Fibroblast of the aortic adventitia (primary cell): ENCODE measurements at places on chromosomes 13 and 19. TPM values are rescaled to one million over a fixed set of nuclear protein-coding genes. Genes with fewer than 3 reads are reported as not detected.
A peak's percentile ranks its signal among the peaks of the same experiment; 100 is the strongest.

GRCh38 chr19:55376241-55376933, at the start of gene TMEM190:
TMEM190 (plus strand) TSS chr19:55376826; CDS start chr19:55376854, 28 bp downstream.
- no peak for DNase-seq

DNA sequence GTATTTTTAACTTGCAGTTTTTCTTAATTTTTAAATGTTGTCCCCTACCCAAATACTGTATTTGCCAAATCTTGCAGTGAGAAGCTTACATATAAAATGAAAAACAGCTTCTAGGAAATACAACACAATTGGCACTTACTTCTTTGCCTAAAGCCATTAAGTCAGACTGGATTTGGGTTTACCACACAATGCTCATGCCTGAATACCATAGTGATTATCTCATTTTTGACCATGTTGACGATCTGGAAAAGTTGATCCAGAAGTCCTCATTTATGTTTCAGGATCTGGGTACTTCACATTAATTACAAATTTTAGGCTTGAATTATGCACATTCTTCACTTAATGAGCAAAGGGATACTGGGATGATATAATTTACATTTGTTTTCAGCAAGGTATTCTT, 2.4 kb downstream of the RNF6 start:
- peak; percentile 24 for DNase-seq

GRCh38 chr13:26831336-26831908, 70.8 kb upstream of the GPR12 start:
- no peak for DNase-seq

DNA sequence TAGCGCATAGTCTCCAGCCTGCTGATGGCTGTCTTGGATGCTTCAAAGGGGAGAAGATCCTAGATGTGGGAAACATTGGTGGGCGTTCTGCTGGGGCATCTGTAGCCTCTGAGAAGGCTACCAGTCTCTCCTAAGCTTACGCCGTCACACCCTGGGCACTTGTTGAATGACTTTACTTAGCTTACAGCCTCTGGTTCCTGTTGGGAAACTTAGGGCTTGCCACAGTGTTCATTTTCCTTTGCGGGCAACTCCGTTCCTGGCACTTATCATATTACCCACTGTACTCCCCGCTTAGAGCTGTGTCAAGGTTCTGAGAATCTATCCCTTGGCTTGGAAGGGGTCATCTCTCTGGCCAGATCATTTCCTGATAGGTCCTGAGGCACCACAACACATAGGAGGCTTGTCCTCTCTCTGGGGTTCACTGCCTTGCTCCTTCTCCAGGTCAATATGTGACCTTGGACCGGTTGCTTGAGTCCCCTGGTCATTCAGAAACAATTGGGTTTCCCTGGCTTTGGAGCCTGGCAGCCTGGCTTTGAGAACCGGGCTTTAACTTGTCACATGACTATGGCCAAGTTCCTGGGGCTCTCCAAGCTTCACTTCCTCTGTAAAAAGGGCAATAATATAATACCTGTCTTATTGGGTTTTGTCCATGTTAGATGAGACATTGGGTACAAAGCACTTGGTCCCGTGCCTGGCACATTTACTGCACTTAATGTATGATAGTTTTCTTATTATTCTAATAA, 20.5 kb upstream of the ALOX5AP start:
- DNase-seq = no peak

GRCh38 chr19:42175952-42176648, 41.4 kb downstream of the DEDD2 start:
- peak; percentile 25 for DNase-seq

GRCh38 chr13:29452773-29453616, 142.5 kb downstream of the SLC7A1 start:
- DNase-seq = peak; percentile 54

DNA sequence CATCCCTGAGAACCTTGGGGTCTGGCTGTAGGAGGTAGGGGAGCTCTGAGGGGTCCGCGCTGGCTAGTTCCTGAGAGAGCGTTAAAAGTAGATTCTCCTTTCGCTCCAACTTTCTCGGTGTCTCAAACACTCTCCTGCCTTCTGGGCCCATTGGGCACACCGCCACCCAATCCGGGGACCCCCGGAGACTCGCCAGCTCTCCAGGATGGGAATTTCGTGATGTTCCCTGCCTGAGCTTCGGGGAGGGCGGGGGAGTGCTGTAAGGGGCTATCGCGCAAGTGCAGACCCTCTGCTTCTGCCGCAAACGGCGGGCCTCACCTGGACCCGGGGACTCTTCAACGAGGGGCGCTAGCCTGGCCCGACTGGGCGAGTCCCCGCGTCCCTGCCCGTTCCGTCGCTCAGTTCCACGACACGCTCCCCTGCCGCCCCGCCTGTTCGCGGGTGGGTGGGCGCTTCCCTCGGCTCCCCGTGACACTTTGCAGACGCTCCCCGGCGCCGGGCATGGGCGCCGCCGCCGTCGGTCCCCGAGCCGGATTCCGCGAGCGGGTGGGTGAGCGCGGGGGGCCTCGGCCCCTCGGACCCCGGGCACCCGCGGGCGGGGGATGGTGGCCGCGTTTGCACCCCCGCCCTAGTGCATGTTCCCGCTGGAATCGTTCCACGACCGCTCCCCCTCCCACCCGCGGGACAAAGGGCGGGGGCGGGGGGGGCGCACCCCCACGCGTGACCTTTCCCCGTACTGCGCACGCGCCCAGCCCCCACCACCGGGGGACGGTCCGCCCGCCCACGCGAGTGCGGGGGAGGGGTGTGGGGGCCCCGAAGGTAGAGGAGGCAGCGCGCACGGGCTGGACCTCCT, at the start of gene CCDC106:
CCDC106 (plus strand) TSS at position 481 of the 853 bp plus-strand sequence. CDS start 835 bp downstream, outside the sequence.
- peak; percentile 70 for DNase-seq

DNA sequence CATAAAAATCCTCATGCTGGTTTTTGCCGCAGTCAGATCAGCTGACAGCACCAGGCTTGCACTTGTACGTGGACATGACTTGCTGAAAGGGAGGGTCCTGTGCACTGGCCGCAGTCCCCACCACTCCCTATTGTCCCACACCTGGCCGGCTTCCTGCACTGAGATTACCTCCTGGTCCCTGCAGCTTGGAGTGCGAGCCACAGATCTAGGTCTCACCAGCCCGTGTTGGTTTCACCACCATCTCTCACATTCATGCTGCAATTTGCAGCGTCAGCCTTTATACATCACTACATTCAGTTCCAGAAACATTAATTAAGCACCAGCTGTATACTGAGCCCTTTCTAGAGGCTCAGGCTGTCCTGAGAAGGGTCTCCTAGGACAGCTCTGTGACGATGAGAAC, 15.0 kb upstream of the CD22 start:
- no peak for DNase-seq

GRCh38 chr19:21568816-21569493, 63.6 kb downstream of the ZNF429 start:
- DNase-seq = peak; percentile 63

- DNase-seq = peak; percentile 55
These were observed 12.8 kb upstream of the SELENOW start for GRCh38 chr19:47765523-47766358.

DNA sequence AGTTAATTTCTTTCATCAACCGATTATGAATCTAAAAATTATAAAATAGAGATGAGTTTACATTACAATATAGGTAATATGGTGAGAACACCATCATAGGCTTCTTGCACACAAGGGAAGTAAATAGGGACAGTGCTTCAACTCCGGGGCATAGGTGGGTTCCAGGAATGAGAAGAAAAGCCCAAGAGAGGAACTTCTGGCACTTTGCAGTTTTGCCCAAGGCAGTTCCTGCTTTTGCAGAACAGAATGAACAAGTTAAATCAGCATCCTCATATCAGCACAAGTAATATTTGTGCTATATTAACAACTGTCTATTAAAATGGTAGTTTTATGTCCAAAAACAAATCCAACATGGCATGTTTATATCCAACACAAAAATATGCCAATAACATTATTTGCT, 60.1 kb downstream of the DACH1 start:
- DNase-seq = no peak

DNA sequence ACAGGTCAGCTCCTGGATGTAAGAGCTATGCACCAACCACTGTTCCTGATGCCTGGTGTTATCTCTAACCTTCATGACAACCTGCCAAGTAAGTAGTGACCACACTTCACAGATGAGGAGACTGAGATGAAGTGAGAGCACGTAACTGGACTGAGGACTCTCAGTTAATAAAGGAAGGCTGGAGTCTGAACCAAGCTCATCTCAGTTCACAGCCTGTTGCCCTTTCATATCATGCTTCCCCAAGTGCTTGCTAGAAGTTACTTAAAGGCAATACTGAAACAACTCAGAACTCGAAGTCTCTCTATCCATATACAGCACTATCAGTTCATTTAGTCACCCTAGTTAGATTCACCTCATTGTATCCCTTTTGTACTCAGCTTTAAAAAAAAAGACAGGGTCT, 119.7 kb downstream of the ABCC4 start:
- DNase-seq = no peak

DNA sequence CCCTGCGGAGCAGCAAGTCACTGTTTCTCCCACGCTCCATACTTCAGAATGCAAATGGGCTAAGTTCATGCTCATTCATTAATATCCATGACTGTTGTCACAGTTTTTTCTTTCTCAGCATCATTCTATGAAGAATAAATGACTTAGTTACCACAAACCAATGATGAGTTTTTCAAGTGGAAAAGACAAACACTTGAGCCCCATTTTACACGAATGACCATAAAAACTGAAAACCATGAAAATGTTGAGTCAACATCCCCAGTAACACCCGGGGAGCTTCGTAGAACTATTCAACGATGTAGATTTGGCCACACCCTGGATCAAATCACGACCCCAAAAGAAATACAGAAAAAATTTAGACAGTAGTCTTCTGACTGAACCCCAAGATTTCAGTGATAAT, 99.8 kb upstream of the GJB6 start:
- DNase-seq = no peak

DNA sequence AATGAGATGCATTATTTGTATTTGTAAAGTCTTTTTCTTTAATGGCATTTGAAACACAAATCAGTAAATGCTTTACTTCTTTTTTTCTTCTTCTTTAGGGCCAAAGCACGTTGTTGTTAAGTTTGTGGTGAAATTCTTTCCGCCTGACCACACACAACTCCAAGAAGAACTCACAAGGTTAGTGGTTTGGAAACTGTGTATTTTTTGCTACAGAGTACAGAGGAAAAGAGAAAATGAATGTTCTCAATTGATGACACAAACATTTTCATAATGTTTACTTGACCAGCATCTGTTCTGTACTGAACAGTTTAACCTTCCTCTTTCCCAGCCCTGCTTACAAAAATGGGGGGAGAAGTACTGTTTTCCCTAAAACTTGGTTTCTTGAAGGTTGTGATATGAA, 190.9 kb upstream of the RNF113B start:
- DNase-seq = no peak

DNA sequence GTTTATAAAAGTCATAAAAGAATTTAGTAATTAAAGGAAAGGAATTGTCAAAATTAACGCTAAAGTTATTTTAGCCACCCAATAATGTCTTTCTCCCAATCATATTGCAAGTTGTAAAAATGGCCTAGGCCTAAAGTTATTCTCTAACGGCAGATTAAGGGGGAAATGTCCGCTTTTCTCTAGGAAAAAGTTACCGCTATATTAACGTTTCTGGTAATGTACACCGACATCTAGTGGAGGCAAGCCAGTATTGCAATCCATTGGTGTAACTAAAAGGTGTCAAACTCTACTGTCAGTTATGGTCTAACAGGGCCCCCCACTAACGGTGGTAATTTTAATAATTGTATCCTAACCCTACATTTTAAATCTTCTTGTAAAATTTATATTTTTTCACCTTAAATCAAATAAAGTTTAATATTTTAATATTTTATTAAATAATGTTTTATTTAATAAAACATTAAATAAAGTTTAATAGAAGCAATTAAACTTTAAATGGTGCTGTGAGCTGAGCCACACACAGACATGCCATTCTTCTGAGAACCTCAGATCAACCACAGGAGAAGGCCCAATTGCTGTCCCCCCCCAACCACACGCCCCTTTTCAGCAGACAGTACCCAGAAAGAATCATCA, 35.9 kb upstream of the ZSCAN5A start:
- peak; percentile 62 for DNase-seq

Gene MICU2
- 51.8 and 57.7 TPM in 2 replicates for total RNA-seq

Gene ICAM1
- total RNA-seq = 6.5 and 45.7 TPM in 2 replicates

Gene ASF1B
- total RNA-seq = 1.7 and 32.3 TPM in 2 replicates

Gene GRK1
- not detected in 2 replicates for total RNA-seq

Gene KLF16
- 6.5 and 7.3 TPM in 2 replicates for total RNA-seq

Gene PTGIR
- 11.4 and 23.2 TPM in 2 replicates for total RNA-seq

Gene KLK11
- total RNA-seq = not detected in 2 replicates

Gene ATP1A3
- not detected in 2 replicates for total RNA-seq

Gene IL11
- total RNA-seq = 1.6 and 2.2 TPM in 2 replicates

Gene PALM
- total RNA-seq = 5.7 and 198 TPM in 2 replicates
